SK-MEL-5 (cell line): ENCODE measurements at places on chromosomes 13 and 19.

DNA sequence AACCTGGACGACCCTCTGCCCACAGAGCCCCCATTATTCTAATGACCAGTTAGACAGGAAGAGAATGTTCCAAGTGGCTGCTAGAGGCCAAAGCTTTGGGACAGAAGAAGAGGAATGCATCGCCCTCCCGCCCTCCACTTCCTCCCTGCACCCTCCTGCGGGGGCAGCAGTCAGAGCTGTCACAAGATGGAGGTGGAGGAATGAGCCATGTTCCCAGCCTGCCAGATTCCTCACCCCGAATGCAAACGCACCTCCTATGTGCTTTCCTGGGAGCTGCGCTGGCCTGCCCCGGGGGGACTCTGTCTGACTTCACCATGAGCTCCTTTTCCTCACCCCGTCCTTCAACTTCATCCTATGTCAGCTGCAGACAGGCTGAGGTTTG lies 1.7 kb downstream of the YJEFN3 start:
- no peak for DNase-seq

- DNase-seq, result no peak
Measured at GRCh38 chr19:14496834-14497227, 904 bp upstream of the GIPC1 start.

DNA sequence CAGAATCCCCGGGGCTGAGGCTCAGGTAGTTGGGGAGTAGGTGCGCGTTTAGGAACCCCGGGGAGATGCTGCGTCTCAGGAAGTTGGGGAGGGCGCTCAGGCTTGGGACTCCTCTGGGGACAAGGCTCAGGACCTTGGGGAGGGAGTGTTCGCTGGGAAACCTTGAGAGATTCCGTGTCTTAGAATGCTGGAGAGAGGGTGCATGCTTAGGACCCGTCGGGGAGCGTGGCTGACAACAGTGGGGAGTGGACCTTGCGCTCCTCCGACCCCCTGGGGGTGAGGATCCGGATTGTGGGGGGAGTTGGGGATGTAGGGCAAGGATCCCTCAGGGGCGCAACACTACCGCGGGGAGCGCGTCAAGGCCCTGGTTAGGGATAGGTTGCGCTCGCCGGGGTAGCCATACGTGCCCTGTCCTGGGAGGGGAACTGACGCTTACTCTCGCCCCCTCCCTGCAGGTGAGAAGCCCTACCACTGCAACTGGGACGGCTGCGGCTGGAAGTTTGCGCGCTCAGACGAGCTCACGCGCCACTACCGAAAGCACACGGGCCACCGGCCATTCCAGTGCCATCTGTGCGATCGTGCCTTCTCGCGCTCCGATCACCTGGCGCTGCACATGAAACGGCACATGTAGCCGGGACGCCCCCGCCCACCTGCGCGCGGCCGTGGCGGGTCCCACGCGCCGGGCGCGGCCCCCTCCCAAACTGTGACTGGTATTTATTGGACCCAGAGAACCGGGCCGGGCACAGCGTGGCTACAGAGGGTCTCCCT lies 2.0 kb downstream of the KLF2 start:
- DNase-seq, result no peak

- DNase-seq, result no peak
Measured at GRCh38 chr13:33321686-33322542, 36.4 kb upstream of the STARD13 start.

GRCh38 chr19:42148266-42148665 lies 16.0 kb upstream of the POU2F2 start:
- no peak for DNase-seq

- DNase-seq, result no peak
Measured at GRCh38 chr13:43031881-43032280, 8.5 kb downstream of the DNAJC15 start.

DNA sequence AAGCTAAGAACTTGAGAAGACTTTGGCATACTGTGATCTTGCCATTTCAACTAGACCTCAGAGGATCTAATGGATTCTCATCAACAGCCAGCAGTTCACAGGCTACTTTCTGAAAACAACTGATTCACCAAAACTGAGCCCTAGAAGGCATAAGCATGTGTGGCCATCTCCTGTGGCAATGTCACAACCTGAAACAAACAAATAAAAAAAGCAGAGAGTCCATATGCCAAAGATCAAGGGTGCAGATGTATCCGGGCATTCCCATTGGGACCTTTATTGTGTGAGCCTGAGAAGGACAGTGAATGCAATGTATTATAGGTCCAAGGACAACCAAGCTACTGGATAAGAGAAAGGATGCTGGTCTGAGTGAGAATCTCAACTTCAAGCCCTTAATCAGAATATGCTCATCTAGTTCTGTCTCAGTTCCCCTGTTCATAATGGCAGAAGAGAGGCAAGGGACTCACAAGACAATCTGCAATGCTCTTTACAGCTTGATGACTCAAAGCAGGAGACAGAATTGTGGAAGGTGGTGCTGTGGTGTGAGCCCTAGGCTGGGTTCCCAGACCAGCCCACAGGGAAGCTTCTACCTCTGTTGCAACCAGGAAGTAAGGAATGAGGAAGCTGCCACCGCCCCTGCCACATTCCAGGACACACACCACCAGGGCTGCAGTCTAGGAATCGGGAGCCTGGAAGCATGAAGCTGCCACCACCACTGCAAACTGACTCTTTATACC lies 133.7 kb downstream of the RAP2A start:
- DNase-seq, result no peak

- peak; percentile 63 for DNase-seq
Measured at GRCh38 chr19:10112895-10113591, 1.6 kb downstream of the P2RY11 start.

- no peak for DNase-seq
Measured at GRCh38 chr13:50742353-50742752, 101.1 kb downstream of the DLEU7 start.

- DNase-seq, result no peak
Measured at GRCh38 chr19:31146015-31146414, 203.2 kb downstream of the TSHZ3 start.

DNA sequence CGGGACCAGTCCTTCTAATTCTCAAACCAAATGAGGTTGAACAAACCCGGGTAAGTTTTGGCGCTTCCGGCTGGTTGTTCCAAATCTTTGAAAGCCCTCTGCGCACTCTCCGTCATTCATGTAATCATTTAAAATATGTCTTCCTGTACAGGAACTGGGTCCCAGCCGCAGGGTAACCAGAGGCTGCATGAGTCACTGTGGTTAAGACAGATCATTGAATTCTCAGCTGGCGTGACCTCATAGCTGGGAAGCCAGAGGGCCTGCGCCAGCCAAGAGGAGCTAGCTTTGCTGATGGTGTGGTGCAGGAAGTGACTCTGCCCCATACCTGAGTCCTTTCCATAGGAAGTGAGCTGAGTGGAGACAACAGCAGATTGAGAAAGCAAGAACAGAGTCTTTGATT lies 135.2 kb downstream of the TSHZ3 start:
- DNase-seq, result peak; percentile 87

- no peak for DNase-seq
Measured at GRCh38 chr13:103194871-103195270, 128.7 kb upstream of the SLC10A2 start.

GRCh38 chr13:107819071-107819470 lies 396.3 kb downstream of the LIG4 start:
- DNase-seq, result no peak

- peak; percentile 69 for DNase-seq
Measured at GRCh38 chr19:50486823-50487515, 10.3 kb upstream of the GARIN5A start.

DNA sequence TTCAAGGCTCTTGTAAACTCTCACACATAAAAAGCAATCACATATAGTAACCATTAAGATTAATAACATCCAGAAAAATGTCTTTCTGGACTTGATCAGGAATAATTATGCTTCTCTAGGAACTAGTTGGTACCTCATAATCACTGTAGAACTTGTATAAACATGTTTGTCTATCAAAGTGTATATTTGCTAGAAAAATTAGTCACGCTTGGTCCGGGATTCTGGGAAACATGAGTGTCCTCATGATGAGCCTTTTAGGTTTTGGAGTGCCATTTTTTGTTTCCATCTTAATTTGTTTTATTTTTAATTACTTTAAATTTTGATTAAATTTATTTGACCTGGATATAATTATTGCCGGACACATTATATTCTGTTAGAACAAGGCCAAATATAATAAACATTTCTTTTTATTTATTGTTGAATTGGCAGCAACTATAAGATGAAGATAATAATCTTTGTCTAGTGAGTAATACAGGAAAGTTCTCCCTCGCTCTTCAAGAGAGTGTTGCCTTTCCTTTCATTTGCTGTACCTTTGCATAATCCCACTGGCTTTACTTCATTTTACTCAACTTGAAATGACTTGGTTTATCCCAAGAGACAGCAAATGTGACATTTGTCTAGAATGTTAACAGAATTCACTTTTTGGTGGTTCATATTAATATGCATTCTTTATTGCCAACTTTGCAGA lies 207.0 kb downstream of the NALCN start:
- no peak for DNase-seq

DNA sequence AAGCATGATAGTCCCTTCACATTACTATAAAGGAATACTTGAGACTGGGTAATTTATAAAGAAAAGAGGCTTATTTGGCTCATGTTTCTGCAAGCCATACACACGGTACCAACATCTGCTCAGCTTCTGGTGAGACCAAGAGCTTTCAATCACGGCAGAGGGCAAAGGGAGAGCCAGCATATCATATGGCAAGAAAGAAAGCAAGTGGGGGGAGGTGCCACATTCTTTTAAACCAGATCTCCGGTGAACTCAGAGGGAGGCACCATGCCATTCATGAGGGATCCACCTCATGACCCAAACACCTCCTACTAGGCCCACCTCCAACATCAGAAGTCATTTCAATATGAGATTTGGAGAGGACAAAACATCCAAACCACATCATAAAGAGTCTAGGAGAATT lies 20.3 kb downstream of the XPO4 start:
- DNase-seq, result peak; percentile 90

GRCh38 chr19:23946569-23946968 lies 31.9 kb downstream of the ZNF726 start:
- DNase-seq, result no peak

GRCh38 chr13:99600318-99600717 lies 99.0 kb downstream of the TM9SF2 start:
- DNase-seq, result peak; percentile 28

DNA sequence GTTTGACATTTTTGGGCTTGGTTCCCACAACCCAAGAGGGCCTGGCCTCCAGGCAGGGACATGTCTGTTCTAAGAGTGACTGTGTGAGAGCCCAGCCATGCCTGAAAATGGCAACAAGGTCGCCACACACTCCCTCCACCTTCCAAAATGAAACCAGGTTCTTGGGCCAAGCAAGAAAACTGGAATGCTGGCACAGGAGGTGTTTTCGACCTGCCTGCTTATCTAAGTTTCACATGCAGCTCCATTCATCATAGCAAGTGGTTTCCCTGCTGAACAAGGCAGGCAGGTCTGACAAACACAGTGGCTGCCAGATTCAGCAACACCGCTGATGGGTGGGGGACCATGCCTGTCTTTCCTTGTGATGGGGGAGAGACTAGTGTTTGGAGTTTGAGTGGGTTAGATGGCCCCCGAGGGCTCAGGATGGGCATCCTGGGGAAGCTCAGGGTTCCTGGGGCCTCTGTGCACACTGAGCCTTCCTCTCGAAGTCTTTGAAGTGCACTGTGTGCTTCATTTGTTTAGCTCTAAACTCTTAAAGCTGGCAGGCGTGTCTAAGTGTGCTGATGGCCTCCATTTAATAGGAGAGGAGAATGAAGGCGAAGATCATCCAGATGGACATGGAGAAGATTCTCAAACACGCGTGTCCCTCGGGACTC lies 17.9 kb upstream of the GAS6 start:
- DNase-seq, result no peak

DNA sequence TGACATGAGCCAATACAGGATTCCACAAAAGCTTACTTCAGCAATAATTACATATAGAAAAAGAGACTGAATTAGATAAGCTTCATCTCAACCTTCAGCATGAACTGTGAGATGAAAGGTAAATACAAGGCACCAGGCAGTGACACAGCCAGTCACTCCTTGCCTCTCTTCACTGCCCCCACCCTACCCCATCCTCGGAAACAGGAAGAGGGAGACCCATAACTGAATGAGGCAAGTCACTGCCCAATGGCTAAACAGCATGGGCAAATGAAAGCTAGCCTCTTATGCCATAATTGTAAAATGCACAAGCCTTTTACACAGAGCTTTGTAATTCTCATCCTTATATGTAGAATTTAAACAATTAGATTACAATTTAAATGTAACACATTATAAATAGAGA lies 1.7 kb downstream of the ZNF160 start:
- DNase-seq, result no peak

DNA sequence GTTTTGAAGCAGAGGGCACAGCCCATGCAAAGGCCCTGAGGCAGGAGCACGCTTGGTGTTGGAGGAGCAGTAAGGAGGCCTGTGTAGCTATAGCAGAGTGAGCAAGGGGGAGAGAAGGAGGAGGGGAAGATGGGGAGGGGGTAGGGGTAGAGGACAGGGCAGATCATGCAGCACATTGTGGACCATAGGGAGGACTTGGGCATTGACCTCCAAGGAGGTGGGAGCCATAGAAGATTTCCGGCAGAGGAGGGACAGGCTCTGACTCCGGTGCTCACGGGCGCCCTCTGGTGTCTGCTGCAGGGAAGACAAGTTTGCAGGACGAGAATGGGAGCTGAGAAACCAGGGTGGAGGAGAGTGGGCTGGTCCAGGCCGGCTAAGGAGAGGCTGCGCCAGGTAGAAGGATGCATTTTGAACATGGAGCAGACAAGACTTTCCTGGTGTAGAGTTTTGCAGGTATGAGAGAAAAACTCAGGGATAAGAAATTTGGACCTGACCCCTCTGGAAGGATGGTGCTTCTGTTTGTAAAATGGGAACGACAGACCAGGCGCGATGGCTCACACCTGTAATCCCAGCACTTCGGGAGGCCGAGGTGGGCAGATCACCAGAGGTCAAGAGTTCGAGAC lies 13.7 kb upstream of the CREB3L3 start:
- DNase-seq, result peak; percentile 78
